ENCODE measurements at places on chromosomes 2 and 18.

DNA sequence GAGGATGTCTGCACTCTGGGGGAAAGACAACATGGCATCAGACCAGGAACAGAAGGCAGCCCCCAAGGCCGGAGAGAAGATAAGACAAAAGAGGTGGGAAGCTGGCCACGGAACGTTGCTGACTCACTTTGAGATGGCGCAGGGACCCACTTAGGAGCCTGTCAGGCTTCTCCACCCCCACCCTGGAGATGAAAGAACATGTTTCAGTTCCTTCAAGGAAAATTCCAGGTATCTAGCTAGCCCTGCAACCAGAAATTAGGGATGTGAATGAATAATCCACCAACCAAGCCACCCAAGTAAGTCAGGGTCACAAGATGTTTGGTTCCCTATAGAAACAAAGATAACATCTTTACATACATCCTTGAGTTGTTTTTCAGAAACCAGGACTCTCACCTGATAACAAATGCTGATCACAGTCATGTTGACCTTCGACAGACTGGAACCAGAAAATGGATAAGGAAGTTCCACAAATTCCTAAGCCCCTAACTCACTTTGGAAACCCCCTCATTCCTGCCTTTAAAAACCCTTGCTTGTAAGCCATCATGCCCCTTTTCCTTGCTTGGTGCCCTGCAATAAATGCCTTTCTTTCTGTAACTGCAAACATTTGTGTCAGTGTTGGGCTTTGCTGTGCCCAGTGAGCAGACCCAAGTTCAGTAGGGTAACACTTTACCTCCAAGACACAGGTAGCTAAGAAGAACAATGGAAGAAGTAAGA, 31.9 kb downstream of the PSTPIP2 start:
- peak; percentile 70 for DNase-seq

DNA sequence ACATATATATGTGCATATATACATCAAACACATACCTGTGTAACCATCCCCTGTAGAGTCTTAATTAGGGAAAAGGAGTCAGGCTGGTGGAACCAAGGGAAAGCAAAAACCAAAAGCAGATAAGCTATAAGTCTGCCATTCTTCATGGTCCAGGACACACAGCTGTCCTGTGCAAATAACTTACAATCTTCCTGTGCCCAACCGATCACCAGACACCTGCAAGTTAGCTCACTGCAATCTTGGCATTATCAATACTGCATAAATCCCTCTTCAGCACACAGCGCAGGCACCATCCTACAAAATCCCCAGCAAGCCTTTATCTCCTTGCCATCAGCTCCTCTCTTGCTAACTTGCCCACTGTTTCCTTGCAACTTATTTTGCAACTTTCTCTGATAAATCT, 60.8 kb upstream of the DYNAP start:
- no peak for DNase-seq

DNA sequence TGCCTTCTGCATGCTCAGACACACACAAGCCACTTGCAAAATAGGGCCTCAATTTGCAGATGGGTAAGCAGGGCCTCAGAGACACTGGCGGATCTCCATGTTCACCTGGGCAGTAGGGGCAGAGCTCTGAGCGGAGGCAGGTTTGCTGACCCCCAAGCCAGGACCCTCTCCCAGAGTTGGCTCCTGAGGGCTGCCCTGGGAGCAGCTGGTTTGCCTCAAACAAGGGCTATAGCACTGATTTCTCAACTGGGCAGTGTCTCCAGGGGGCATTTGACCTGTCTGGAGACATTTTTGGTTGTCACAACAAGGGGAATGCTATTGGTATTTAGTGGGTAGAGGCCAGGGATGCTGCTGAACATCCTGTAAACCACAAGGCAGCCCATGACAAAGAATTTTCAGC, 11.6 kb downstream of the GLI2 start:
- DNase-seq: no peak

- no peak for DNase-seq
Measured at GRCh38 chr2:9232886-9233285, 26.3 kb downstream of the ASAP2 start.

GRCh38 chr18:60560071-60560470, 187.5 kb upstream of the MC4R start:
- no peak for DNase-seq

DNA sequence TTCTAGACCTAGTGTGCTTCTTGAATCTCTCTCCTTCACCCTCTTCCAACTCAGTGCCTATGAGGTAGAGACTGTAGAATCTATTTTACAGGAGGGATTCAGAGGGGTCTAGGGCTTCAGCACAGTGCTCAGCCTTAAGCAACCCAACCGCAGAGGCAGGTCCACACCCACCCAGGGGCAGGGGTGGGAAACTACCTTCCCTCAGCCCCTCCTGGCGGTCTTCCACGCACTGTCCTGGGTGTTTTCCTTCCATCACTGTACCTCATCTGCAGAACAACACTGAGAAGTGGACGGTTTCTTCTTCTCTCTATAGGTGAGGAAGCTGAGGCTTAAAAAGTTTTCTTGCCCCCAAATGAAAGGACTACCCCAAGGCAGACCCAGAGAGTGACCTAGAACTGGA, 222.3 kb downstream of the ALK start:
- DNase-seq: no peak

- DNase-seq: no peak
Measured at GRCh38 chr2:234974501-234975385, 22.9 kb downstream of the SH3BP4 start.

- no peak for DNase-seq
Measured at GRCh38 chr18:11121443-11121849, 27.9 kb downstream of the PIEZO2 start.

DNA sequence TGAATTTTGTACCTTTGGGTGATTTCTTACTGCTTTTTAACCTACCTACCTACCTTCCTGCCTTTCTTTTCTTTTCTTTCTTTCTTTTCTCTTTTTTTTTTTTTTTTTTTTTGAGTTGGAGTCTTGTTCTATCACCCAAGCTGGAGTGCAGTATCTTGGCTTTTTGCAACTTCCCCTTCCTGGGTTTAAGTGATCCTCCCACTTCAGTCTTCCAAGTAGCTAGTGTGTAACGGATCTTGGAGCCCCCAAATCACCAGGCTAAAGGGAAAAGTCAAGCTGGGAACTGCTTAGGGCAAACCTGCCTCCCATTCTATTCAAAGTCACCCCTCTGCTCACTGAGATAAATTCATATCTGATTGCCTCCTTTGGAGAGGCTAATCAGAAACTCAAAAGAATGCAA, 61.3 kb downstream of the DDX18 start:
- peak; percentile 50 for DNase-seq

DNA sequence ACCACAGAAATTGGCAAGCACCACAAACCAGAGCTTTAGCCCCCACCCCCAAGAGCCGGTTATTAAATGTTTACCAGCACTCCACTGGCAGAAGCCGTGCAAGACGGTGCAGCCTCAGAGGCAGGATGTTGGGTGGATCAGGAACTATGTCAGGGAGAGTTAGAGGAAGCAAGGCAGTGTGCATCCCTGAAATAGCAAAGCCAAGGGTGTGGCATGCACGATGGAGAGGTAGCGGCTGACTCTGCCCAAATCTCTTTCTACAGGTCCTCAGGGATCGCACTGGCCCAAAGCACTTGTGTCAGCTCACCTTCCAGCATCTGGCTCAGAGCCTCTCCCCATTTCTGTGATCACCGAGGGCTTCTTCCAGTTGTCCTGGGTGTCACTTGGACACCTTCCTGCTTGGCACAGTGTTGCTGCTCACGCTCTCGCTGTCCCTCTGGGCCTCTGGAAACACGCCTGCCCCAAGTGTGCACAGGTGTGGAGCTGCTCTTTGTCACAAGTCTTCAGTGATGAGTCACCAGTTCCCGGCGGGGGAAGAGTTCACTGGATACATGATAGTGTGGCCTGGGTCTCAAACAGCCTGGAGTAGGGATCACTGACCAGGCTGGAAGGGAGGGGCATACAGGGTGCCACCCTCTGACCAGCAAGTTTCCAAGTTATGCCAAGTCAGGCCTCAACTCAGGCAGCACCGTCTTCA, 17.3 kb upstream of the B3GNT7 start:
- DNase-seq: no peak

- no peak for DNase-seq
Measured at GRCh38 chr2:239516954-239517305, 116.1 kb upstream of the HDAC4 start.

DNA sequence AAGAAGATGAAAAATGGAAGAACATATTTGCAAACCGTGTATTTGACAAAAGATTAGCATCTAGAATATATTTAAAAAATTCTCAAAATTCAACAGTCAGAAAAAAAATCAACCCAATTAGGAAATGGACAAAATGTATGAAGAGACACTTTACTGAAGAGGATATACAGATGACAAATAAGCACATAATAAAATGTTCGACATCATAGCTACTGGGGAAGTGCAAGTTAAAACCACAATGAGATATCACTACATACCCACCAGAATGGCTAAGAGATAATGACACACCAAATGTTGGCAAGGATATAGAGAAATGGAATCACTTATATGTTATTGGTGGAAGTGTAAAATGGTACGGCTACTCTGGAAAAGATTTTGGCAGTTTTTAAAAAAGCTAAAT, 11.7 kb upstream of the NUP35 start:
- peak; percentile 89 for DNase-seq

- no peak for DNase-seq
Measured at GRCh38 chr18:76626991-76627390, 131.9 kb upstream of the ZNF516 start.

GRCh38 chr2:57937456-57937855, 109.2 kb upstream of the VRK2 start:
- DNase-seq: no peak

DNA sequence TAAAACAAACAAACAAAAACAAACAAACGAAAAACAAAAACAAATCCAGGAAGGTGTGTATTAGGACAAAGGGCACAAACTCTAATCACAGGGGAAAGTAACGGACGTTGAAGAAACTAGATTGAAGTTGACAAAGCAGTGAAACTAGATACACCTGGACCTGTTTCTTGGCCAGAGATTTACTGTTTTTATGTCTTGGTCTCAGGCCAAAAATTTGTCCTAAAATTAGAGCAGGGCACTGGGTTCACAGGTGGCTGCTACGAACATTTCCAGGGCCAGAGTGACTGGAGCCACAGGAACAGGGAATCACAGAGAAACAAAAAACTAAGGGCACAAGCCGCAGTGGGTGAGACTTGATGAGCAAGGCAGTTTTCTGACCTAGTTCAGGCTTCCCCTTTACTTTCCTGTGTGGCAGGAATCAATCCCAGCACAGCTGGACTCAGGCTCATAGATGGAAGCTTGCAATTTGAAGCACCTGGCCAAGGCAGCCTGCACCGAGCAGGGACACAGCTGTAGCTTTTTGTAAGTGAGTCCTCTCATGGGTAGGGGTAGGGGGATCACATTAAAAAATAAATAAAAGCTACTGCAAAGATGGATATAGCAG, 329.4 kb downstream of the DLGAP1 start:
- DNase-seq: no peak

DNA sequence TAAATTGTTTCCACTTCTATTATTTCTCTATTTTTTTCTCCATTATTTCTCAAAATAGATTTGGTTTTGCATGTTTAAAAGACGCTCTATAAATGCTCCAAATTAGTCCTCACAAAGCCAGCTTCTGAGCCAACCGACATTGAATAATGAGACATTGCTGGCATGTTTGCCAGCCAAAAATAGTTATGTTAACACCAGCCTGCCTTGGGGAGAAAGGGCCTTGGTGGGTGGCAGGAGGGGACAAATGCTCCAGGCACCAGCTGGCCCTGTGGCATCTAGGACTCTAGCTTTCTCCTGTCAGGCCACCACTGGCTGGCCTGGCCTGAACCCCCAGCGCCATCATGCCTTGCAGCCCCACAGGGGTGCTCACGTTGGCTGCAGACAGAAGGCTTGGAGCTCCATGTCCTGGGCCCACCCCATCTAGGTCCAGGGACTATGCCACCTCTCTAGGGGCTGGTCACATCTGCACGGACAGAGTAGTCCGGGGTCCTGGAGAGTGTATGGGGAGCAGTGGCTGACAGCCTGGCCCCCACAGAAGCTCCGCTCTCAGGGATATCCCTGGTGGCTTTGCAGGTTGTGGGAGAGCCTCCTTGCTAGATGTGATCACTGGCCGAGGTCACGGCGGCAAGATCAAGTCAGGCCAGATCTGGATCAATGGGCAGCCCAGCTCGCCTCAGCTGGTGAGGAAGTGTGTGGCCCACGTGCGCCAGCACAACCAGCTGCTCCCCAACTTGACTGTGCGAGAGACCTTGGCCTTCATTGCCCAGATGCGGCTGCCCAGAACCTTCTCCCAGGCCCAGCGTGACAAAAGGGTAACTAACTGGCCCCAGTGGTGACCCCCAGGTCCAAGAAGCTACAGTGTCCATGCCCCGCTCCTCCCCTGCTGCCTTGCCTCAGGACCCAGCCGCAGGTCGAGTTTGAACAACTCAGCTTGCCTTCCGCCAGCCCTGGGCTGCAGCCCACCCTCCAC, 12.5 kb downstream of the ABCG8 start:
- no peak for DNase-seq

DNA sequence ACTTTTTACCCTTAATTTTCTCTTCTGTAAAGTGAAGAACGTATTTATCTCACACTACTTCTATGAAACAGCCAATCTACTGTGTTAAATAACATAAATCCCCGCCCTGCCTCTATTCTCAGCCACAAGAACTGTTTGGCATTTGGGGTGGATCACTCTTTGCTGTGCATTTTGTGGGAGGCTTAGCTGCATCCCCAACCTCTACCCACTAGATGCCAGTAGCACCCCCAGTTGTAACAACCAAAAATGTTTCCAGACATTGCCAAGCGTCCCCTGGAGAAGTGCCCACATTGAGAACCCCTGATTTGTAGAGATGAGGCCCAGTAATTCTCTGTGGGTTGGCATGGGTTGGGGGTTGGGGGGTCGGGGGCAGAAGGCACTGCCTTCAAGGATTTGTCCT, 94.7 kb upstream of the BOD1L2 start:
- DNase-seq: peak; percentile 45

DNA sequence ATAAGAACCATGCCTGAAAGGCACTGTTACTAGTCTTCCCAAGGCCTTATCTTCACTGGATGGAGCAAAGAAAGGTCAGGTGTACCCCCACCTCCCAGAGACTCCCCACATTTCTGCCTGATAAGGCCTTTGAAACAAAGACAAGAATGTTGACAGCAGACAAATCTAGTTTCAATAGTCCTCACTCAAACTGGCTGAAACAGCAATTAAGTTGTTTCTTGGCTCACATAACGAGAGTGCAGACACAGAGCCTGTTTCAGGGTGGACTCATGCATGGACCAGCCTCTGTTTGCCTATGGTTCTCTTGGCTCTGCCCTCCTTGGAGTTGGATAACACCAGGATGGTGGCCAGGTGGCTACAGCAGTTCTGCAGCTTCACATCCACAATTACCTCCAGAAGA, 7.5 kb upstream of the CFAP221 start:
- DNase-seq: no peak

DNA sequence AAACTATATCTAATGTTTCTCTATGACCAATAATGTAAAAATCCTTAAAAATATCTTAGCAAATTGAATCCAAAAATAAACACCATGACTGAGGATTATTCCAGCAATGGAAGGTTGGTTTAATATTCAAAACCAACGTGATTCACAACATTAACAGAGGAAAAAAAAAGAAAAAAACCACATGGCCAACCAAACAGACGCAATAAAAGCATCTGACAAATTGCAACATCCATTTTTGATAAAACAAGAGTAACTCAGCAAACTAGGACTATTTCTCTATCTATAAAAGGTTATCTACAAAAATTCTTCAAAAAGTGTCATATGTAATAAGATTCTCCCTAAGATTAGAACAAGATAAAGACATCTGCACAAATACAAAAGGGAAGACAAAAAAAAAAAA, 28.9 kb downstream of the PPP3R1 start:
- DNase-seq: no peak
